ENCODE measurements at places on chromosomes 12 and 14.
A peak's percentile ranks its signal among the peaks of the same experiment; 100 is the strongest.

GRCh38 chr12:41485203-41485602, 297.1 kb downstream of the PDZRN4 start:
- peak; percentile 5 for DNase-seq

DNA sequence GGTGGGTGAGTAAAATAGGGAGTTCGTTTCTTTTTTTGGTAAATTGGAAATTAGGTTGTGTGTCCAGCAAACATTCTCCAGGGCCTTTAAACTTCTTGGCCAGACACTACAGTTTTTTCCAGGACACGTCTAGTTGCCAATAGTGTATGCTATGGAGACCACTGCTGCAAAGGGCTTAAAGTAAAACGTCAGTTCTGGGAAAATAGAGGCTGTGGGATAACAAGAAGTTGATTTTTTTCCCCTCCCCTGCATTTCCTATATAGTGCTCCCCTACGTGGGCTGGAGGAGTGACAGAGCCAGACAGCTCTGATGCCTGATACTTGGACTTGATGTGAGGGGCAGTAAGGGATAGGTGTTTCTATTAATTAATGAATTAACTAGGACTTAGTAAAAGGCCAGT, 2.4 kb downstream of the ACVR1B start:
- DNase-seq: no peak

DNA sequence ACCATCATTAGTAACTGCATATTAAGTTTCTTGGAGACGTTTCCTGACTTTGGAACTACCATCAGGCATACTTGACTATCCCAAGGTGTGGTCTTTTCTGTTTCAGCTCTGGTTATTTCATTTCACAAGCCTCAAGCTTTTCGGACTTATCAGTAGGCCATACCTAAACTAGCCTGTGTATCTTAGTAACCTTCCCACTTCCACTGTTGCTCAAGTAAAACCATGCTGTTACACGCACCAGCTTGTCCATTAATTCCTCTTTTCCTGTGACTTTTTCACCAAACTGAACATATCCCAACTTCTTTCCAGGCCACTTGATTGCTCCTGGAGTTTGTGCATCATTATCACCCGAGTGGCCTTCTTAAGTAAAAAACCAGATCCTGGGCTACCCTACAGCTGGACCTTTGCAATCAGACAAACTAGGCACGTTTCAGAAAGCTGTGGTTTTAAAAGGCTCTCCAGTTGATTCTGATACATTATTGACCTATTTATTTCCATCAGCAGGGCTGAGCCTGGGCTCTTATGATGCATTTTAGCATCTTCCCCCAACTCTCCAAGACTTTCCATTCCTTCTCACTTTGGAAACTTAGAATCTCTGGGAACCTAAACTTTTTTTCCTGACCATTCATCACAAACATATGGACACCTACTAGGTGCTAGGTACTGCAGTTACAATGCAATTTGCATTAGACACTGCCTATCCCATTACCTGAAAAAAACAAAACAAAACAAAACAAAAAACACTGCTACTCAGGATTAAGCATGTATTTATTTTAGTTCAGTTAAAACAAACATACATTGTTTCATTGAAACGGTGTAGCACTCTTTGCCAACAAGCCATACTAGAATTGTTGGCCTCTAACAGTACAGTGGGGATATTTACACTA, 14.9 kb downstream of the SLC38A2 start:
- DNase-seq: peak; percentile 85

DNA sequence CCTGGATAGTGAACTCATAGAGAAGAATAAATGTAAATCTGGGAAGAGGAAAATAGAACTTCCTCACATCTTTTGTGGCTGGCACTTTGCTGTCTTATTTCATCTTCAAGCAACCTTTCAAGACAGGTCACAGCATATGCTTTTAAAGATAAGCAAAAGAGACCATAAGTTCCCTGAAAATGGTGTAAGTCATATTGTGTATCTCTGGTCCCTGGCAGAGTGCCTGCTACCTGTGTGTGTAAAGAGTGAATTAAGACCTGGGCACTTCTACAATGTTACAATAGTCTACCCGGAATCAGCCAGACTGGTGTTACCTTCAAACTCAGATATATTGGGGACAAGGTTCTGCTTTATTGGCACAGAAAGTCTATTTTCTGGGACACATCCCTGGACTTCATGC, 168.8 kb downstream of the SLC2A13 start:
- no peak for DNase-seq

DNA sequence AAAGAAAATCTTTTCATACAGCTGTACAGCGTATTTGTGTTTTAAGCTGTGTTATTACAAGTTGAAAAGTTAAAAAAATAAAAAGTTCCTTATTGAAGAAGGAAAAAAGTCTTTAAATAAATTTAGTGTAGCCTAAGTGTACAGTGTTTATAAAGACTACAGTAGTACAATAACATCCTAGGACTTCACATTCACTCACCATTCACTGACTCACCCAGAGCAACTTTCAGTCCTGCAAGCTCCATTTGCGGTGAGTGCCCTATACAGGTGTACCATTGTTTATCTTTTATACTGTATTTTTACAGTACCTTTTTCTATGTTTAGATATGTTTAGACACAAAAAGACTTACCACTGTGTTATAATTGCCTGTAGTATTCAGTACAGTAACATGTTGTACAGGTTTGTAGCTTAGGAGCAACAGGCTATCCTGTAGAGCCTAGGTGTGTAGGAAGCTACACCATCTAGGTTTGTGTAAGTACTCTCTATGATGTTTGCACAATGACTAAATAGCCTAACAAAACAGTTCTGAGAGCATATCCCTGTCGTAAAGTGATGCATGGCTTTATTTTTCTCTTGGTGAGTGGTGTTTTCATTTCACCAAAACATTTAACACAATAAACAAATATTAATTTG, 275.2 kb downstream of the DACT1 start:
- no peak for DNase-seq

DNA sequence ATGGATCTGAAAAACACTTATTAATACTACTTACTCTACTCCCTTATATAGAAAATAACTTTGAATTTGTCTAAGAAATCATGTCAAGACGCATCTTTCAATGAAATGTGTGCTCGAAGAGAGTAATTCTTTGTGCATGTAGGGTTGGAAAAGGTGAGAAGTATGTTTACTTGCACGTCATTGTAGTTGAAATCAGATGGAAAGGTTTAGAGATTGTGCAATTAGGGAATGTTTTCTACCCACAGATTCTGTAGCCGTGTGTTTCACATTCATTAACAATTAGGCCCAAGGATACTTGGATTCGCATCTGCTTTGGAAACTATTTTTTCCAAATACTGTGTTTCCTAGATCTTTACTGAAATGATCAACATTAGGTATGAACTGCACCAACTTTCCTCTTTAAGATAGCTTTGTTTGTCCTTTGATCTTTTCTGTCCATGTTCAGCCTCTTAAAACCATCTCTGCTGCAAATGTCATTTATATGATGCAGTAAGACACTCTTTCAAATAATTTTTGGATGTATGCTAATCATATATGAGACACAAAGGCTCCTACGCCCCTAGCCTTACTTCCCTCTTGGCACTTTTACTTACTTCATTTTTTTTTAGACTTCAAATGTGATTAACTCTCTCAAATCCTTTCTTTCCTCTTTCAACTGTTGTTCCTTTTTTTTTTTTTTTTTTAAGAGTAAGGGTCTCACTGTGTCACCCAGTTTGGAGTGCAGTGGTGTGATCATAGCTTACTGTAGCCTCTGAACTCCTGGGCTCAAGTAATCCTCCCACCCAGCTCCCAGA, 58.0 kb upstream of the PSMA6 start:
- DNase-seq: peak; percentile 78

GRCh38 chr14:74517731-74518130, 24.2 kb downstream of the ISCA2 start:
- DNase-seq: no peak

GRCh38 chr12:26109343-26109881, 15.4 kb downstream of the BHLHE41 start:
- peak; percentile 82 for DNase-seq

GRCh38 chr12:89936631-89937030, 228.0 kb upstream of the ATP2B1 start:
- DNase-seq: no peak

DNA sequence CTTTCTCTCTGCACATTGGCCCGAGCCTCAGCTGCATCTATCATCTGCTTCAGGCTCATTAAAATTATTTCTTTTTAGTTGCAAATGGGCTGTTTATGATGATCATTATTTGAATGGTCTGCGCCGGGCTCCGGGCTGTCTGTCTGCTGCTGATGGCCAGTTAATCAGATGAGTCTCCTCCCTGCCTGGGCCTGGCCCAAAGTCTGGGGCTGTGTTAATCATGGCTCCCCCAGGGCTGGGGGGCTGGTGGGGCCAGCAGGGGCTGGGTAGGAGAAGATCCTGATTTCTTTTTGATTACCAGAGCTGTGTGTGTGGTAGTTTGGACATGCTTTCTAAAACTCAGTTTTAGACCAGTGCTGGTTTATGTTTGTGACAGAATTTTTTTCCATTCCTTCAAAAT, 159.1 kb downstream of the PHETA1 start:
- no peak for DNase-seq

DNA sequence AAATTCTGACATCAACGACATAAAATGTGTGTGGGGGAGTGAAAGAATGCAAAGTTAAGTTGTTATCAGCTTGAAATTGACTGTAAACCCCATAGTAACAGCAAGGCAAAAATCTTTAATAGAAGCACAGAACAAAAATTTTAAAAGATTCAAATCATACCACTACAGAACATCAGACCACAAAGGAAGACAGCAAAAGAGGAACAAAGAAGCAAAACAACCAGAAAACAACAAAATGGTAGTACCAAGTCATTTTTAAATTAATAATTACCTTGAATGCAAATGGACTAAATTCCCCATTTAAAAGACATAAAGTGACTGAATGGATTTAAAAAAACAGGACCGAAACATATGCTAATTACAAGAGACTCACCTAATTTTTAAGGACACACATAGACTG, 31.3 kb downstream of the A2M start:
- DNase-seq: no peak

- DNase-seq: no peak
These were observed 111.9 kb downstream of the PIK3C2G start for GRCh38 chr12:18373181-18373580.

DNA sequence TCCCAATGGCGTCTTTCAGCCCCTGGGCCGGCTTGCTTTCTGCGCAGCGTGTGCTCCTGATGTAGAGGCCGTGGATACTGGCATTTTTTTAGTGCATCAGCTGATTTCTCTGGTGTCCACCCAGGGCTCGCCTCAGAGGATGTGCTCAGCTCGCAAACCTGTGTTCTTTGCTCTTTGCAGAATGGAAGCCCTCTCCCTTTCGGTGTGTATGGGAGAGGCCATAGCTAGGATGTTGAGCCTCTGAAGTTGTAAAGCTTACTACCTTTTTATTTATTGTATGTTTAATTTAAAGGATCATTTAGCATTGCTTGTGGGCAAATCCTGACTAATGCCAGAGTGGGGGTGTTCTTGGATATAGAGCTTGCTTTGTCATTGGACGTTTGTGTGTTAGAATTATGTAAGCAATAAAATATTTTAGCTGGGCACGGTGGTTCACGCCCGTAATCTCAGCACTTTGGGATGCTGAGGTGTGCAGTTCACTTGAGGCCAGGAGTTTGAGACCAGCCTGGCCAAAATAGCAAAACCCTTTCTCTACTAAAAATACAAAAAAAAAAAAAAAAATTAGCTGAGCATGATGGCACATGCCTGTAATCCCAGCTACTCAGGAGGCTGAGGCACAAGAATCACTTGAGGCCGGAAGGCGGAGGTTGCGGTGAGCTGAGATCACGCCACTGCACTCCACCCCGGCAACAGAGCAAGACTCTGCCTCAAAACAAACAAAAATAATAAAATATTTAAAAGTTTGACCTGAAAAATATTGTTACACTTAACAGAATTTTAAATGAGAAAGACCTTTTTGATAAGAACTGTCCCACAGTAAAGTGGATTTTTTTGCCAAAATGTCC, 52.6 kb upstream of the MMP17 start:
- DNase-seq: no peak

GRCh38 chr14:61290701-61291100, 9.6 kb upstream of the TMEM30B start:
- no peak for DNase-seq

- peak; percentile 84 for DNase-seq
These were observed 1.5 kb upstream of the NTS start for GRCh38 chr12:85872497-85873091.

DNA sequence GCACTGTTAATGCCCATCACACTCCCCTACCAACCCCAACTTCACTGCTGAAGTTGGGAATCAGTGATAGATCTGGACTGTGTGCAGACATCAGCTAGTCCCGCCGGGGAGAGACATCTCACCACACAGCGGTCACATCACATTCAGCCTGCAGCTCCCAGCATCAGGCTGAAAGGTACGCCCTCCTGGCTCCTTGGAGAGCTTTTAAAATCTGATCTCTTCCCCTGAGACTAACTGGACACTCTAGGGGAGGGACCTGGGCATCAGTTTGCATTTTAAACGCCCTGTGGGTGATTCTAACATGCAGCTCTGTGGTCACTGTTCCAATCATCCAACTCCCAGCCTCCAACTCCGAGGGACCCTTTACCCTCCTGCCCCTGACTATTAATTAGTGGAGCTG, 58.4 kb downstream of the CCDC85C start:
- DNase-seq: no peak

- DNase-seq: peak; percentile 5
These were observed 29.2 kb downstream of the PRMT8 start for GRCh38 chr12:3520168-3520567.

- peak; percentile 78 for DNase-seq
These were observed 461.4 kb upstream of the SYT1 start for GRCh38 chr12:78403136-78403535.

GRCh38 chr12:13198876-13199275, 2.4 kb downstream of the EMP1 start:
- DNase-seq: peak; percentile 34

GRCh38 chr12:117080661-117081144, 18.5 kb downstream of the TESC start:
- no peak for DNase-seq

- no peak for DNase-seq
These were observed 1.8 kb downstream of the CDK2AP1 start for GRCh38 chr12:123269896-123270213.

GRCh38 chr14:101102875-101103274, 199.4 kb upstream of the RTL1 start:
- no peak for DNase-seq

DNA sequence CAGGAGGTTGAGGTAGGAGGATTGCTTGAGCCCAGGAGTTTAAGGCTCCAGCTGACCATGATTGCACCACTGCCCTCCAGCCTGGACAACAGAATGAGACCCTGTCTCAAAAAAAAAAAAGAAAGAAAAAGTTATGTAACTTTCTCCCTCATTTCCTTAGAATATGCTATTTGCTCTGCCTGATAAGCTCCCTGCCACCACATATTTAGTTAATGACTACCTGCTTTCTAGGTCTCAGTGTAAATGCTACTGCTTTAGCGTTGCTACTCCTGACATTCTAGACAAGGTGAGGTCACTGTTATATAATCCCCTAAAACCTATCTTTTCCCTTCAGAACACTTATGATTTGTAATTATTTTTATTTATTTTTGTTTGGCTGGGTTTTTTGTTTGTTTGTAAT, 86.3 kb upstream of the AMN1 start:
- no peak for DNase-seq

- no peak for DNase-seq
These were observed 5.6 kb downstream of the MYL6 start for GRCh38 chr12:56163533-56164344.

- peak; percentile 4 for DNase-seq
These were observed 106.5 kb upstream of the PRKD1 start for GRCh38 chr14:30034152-30034551.
